ENCODE measurements at places on chromosomes 7 and 10. TPM values are rescaled to one million over a fixed set of nuclear protein-coding genes. Genes with fewer than 3 reads are reported as not detected.

Gene SRGN
- total RNA-seq = 0.10 TPM

Gene CRPPA
- total RNA-seq = 0.35 TPM

Gene RABGEF1
- total RNA-seq = 31.7 TPM

Gene SRRT
- total RNA-seq = 120 TPM

Gene IRF5
- 0.81 TPM for total RNA-seq

DNA sequence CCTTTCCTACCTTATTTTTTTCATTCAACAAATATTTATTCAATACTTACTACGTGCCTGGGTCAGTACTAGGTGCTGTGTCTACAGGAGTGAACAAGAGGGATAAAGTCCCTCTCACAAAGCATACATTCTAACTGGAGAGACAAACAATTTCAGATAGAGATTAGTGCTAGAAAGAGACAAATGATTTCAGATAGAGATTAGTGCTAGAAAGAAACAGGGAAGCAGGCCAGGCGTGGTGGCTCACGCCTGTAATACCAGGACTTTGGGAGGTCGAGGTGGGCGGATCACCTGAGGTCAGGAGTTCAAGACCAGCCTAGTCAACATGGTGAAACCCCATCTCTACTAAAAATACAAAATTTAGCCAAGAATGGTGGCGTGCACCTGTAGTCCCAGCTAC, 34.6 kb downstream of the RBM28 start:
- no peak for DNase-seq

DNA sequence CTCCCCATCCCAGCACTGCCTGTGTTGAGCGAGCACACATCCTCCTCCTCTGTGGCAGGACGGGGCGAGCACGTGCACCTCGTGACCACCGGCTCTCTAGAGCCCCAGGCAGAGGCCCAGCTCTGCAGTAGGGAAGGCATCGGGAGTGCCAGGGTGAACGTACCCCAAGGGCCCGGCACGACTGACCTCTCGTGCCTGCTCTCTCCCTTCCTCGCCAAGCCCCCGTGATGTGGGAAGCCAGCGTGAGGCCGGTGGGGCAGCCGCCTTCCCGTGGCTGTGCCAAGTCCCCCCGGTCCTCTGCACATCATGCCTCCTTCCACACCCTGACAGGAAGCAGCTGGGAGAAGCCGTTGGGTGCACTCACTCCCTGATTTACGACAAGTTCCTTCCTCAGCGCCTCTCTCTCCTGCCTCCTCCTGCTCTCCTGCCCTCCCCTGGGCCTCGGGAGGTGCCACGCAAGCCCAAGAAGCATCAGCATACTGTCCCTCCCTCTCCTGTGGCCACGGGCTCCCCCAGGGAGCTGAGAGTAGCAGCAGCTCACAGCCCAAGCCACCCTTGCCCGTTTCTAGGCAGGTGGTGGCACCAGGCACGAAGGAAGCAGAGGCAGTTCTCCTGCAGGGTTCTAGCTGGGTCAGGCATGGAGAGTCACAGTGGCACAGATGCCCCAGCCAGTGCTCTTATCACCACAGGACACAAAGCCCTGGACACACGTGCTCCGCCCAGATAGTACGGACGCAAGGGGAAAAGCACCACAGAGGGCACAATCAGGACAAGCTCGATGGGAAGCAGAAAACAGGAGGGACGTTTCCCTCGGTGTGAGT, 47.0 kb downstream of the AMZ1 start:
- no peak for DNase-seq
